Astrocyte of the cerebellum (primary cell): ENCODE measurements at places on chromosomes 12 and 14.

- DNase-seq, result no peak
Observed at GRCh38 chr14:89367779-89368120, 49.3 kb downstream of the FOXN3 start.

GRCh38 chr14:87133073-87133801 lies 859.7 kb downstream of the GALC start:
- DNase-seq, result peak; percentile 75

DNA sequence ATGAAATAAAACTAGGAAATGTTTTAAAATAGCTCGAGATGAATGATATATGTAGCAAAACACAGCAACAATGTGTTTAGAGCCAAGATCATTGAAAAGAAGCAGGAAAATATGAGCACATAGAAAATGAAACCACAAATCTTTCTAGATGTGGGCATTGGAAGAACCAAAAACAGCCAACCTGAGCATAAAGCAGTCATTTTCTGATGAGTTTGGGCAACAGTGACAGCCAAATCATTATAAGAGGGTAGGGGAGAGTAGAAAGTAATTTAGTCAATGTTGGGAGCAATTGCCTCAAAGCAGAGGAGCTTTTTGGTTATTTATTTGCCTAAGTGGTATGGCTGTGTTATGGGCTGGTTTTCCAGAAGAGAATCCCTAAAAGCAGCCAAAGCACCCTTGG lies 8.8 kb upstream of the BICDL1 start:
- DNase-seq, result no peak

GRCh38 chr12:39736406-39736805 lies 116.8 kb upstream of the ABCD2 start:
- DNase-seq, result no peak

GRCh38 chr12:121939186-121939585 lies 20.8 kb downstream of the CFAP251 start:
- no peak for DNase-seq

- no peak for DNase-seq
Observed at GRCh38 chr12:57232156-57232756, 2.7 kb downstream of the SHMT2 start.

GRCh38 chr12:99605-100004 lies 33.0 kb downstream of the IQSEC3 start:
- no peak for DNase-seq

GRCh38 chr12:59452746-59453145 lies 143.1 kb upstream of the SLC16A7 start:
- no peak for DNase-seq

GRCh38 chr14:29016050-29016900 lies 249.7 kb downstream of the FOXG1 start:
- DNase-seq, result peak; percentile 38

GRCh38 chr12:127771546-127771945 lies 495.4 kb upstream of the TMEM132C start:
- DNase-seq, result no peak

DNA sequence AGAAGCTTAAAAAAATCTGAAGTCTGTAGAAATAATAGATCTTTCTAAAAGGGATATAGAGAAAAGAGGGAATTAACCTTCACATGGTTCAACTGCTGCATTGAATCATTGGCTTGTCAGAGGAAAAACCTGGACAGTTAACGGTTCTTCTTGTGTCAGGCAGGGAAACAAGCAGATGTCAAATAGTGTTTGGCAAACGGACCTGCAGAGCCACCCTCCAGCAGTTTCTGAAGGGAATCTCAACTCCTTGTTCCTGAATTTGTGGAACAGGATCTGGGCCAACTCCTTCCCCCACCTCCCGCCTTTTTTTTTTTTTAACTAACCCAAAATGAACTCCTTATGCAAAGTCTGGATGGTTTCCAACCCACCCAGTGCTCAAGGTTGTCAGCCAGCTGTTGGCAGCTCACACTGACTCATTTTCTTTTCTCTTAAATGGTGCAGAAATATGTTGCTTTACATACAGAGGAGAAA lies 187.3 kb downstream of the CAND1 start:
- DNase-seq, result peak; percentile 81

DNA sequence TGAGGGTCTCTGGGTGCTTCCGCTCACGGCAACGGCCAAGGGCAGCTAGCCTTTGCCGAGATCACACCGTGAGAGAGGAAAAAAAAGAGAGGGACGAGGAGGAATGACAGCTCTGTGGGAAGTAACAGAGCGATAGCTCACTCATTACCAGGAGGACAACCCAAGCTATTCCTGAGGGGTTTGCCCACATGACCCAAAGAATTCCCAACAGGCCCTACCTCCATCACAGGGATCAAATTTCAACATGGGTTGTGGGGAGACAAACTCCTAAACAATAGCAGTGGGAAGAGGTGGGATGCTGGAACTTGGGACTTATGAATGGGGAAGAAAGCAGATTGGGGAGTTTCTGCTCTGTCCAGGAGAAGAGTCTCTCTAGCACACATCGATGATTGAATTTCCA lies 180.6 kb downstream of the LRRK2 start:
- no peak for DNase-seq

DNA sequence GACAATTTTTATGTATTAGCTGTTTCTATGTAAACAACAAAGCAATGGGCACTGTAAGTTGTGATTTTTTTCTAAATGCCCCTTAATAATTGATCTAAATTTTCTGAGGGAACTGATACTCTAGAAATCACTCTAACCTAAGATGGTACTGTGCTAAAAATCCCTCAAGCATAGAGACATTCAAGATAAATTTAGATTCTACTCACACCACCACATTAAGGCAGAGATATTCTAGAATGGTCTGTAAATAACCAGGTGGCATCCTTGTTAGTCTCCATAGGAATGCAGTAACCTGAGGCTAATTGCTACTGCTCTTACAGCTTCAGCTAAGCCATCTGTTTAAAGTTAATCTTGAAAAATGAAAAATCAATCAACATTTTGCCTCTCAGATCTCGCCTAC lies 87.3 kb downstream of the SLC41A2 start:
- no peak for DNase-seq

- DNase-seq, result no peak
Observed at GRCh38 chr12:77407931-77408330, 342.6 kb upstream of the E2F7 start.

- no peak for DNase-seq
Observed at GRCh38 chr14:54698966-54699530, 132.1 kb downstream of the SAMD4A start.

DNA sequence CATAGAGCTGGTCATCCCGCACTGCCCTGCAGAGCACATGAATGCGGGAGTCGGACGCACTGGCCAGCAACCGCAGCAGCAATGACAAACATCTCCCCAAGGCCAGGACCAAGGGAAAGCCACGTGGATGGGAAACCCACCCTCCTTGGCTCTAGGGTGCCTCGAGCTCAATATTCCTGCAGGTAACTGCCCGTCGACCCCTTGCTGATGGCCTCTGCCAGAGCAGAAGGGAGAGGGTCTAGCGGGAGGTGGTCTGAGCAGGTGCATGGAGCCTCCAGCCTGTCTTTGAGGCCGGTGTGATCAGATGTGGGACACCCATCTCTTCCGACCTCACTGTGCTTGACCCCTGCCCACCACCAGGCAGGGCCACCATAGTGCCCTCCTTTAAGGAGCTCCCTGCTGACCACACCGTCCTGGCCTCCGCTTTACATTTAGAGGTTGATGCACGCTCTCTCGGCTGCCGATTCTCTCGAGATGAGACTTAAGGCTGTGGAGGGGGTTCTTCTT lies 89.7 kb downstream of the PIWIL1 start:
- DNase-seq, result no peak

GRCh38 chr14:103696466-103697071 lies 18.7 kb downstream of the XRCC3 start:
- DNase-seq, result peak; percentile 11

- no peak for DNase-seq
Observed at GRCh38 chr14:85248881-85249635, 280.9 kb upstream of the FLRT2 start.

DNA sequence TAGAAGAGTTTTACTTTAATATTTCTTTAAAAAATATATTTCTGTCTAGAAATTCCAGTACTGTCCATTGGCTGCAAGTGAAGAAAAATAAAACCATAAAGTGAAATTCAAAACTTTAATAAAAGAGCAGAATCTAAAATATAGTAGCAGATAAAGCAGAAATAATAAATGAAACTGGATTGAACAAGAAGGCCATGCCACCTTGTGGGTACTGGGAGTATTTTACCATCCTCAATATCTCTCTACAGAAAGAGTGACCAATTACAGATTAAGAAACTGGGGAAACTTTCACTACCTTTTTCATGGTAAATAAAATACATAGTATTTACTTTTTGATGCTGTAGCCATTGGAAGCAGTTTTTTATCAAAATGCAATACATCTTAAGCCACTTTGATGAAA lies 220.5 kb downstream of the BCAT1 start:
- peak; percentile 29 for DNase-seq

DNA sequence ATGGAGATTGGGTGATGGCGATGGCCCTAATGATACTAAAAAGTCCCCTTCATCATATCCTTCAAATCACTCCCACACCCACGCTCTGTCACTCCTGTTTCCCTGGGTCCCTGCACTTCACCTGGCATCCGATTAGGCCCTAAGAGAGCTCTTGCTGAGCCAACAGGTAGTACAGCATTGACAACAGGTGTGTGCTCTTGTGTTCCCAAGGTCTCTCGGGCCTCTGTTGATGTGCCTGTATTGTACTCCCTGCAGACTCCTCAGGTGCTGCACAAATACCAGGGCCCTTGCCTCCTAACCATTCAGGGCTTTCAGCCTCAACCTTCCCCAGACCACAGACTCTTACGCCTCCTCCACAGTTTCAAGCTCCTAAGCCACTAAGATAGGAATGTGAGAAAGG lies 25.8 kb upstream of the VDR start:
- DNase-seq, result no peak

DNA sequence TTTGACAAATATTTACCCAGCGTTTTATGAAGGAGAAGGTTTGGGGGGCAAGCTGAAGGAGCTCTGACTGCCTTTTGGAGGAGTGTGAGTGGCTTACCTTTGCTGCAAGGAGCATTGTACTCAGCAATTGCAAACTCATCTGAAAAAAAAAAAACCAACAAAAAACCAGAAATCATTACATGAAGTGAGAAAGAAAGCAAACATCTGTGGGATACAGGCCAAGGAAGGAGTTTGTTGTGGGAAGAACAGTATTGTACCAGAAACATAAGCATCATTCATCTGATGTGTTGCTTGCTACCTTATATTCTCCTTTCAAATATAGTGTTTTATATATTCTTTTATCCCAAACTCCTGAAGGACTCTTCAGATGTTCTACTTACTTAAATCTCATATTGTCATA lies 47.6 kb downstream of the A2M start:
- DNase-seq, result no peak

DNA sequence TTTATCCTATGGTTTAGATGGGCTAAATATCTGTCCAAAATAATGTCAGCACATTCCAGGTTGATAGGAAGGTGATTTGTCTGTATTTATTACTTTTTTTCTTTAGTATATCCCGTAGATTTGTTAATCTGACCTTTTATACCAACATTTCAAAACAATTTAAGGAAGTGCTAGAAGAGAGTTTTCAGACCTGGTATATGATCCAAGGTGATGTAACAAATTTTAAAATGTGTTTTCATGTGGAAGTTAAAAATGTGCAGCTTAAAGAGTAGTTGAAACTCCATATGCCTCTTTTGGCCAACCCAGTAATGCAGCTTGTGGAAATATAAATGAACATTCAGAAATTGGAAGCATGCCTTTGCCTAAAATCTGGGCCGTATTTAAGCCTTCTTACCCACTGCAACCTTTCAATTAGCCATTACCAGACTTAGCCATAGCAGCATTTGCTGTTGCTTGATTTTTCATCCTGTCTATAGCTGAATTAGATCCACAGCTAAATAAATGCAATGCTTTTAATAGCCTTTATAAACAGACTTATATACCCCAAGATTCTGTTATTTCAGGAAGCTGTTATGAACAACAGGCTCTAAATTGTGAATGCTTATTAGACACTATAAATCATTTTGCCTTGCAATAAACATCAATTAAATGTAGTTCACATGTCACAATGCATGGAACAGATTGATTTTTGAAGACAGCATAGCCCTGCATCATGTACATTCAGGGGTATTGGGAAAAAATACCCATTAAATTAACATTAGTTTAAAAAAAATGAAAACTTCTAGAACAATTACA lies 271.2 kb downstream of the PDZRN4 start:
- DNase-seq, result no peak

GRCh38 chr12:109923481-109924245 lies 23.6 kb downstream of the TCHP start:
- no peak for DNase-seq

GRCh38 chr12:124745891-124746570 lies 117.6 kb downstream of the SCARB1 start:
- peak; percentile 94 for DNase-seq

DNA sequence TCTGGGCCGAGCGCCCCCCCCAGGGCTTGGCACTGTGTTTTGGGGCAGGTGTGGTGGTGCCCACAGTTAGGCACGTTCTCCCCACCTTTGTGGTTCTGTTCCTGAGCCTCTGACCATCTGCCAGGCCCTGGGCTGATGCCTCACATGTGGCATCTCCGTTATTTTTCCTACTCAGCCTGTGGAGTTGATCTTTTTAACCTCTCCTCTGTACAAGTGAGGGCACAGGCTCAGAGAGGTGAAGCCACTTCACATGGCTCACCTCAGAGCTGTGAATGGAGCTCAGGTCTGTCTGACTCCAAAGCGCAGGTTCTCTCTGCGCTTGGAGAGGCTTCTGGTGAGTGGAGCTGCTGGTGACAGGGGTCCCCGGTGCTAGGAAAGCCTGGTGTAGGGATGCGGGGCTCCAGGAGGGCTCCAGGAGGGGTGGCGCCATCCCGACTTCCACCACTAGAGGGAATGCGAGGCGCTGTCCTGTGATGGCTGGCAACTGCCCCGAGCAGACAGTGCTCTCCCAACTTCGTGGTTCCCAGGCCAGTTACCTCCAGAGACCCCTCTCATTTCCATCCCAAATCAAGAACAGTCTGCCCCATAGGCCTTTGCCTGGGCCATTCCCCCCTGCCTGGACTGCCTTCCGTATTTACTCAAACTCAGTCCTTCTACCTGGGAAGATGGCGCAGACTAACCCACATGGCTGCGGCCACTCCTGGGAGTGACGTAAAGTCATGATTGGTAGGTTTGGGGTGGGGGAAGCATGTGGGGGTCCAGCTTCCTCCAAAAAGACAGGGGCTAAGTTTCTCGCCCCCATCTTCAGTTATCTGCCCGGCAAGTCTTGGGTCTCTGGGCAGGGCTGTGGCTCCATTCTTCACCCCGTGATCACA lies 9.9 kb downstream of the BCL7A start:
- no peak for DNase-seq

DNA sequence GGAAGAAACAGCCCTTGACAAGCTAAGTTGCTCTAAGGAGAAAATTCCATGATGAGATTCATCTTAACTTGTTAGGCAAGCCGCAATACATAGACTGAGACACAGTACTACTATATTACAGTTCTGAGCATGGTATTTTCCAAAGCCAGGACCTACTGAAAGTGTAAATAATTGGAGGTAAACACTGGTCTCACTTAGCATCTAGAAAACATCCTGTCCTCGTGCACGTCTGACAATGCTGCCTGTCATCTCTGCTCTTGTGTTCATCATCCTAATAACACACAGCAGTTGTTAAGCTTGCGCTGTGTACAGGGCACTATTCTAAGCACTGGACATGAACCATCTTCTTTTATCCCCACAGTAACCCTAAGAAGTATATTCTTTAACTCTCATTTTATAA lies 64.2 kb downstream of the GNG2 start:
- DNase-seq, result no peak
